ENCODE measurements at places on chromosomes 4 and X.

GRCh38 chr4:149706942-149707341, 108.7 kb downstream of the IQCM start:
- peak; percentile 34 for DNase-seq

DNA sequence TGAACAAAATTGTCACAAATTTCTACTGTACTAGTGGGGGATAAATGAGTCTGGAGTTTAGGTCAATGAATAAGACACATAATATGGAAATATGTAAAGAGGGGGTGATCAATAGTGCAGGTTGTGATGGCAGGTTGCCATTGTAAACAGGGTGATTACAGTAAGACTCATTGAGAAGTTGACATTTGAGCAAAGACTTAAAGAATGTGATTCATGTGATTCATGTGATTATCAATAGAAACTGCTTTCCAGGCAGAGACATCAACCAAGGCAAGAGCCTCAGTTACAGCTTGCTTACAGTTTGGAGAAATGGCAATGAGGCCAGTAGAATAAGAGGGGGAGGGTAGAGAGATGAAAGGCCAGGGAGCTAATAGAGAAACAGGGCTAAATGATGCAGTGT, 45.8 kb upstream of the GIMD1 start:
- DNase-seq, result no peak

DNA sequence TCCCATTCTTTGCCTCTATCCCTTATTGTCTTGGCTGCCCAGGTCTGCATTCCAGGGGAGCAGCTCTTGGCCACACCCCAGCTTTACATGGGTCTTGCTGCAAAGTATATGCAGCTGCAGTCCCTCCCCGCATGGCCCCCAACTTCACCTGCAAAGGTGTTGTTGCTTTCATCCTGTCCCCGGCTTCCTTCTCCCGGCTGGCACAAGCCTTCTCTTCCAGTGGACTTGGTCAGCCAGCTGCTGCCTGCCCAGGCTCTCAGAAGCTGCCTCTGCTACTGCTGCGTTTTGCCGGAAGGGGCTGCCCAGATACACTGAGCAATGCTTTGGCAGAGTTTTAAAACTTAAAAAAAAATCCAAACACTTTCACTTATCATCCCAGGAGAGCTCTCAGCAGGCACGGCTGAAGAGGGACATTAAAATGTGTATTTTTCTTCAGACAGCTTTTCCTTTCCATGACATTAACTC, 121.2 kb upstream of the PDLIM3 start:
- DNase-seq, result no peak

DNA sequence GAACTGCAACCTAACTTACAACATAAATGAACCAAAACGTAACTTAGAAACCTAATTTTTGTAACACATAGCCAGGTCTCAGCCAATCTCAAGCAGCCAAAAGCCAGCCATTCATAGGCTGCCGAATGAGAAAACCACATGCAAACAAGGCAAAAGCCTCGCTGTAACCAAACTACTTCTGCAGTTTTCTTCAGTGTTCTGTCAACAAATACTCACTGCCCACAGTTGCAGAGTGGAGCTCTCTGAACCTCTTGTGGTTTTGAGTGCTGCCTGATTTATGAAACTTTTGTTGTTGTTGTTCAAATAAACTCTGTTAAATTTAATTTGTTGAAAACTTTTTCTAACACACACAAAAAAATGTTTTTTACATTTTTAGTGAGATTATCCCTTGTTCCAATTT, 251.2 kb downstream of the PAPSS1 start:
- no peak for DNase-seq

- no peak for DNase-seq
These were observed 36.8 kb upstream of the IRF2 start for GRCh38 chr4:184511156-184511555.

DNA sequence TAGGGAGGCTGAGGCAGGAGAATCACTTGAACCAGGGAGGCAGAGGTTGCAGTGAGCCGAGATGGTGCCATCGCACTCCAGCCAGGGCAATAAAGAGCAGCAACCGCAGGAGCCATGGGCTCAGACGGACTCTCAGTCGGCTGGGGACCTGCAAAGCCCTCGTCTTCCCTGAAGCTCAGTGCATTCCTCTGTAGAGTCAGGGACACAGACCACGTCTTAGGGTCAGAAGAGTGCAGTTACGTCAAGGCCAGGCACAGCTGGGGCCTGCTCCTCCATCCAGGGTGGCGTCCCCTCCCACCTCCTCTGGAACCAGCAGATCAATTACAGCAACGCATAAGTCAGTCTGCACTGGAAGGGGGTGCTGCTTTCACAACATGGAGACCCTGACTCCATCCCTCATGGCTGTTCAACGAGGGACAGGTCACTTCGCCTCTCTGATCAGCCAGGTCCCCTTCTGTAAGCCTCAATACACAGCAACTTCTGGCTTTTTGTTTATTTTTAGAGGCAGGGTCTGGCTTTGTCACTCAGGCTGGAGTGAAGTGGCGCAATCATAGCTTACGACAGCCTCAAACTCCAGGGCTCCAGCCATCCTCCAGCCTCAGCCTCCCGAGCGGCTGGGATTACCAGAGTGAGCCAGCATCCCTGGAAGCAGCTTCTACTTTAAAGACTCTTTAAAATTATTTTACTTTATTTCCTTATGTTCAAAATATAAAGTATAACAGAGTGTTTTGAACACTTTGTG, 76.4 kb downstream of the ZFYVE28 start:
- no peak for DNase-seq

DNA sequence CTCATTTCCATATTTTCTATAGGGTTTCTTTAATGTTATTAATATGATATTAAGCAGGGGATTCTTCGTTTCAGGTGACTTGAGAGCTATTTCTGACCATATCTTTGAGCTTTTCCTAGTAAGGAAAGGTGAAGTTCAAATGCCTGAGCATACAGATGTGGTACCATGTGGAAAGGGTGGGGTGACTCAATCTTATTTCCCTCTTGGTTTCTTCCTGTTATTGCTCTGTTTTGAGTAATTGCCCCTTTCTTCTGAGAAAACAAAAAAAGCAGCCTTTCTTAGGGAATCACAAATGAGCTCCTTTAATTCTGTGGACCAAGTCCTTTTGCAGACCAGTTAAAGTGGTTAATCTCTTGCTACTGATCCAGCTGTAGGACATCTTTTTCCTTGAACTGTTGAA, 41.0 kb upstream of the AGA start:
- no peak for DNase-seq

DNA sequence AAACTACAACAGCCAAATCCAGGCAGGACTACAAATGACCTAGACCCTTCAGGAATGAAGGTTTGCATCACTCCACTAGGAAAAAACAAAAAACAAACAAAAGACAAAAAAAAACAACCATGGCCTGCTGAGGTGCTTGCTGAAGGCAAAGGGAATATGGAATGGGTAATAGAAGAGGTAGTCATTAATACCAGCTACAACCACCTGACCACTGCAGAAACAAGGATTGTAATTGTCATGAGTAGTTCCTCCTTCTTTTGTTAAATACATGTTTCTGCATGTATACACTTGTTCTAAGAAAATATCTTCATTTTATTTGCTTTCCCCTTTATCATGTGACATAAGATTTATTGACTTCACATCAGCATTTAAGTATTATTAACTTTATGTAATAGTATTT, 409.8 kb upstream of the GRID2 start:
- DNase-seq, result no peak

DNA sequence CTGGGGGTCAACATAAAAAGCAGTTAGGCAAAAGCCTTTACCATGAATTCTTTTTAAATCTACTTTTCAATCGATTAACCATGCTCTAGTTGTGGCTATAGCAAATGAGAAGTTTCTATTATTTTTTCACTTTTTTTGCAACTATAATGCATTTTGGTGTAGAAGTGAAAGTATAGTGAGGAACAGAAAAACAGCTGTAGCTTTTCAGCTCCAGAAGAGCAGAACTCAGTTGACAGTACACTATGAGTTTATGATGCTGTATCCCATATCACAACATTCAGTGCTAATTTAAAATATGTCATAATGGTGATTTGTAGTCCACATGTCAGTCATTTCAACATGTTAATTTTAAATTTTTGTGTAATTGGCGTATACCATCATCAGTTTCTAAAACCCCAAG, 8.7 kb upstream of the MUC7 start:
- DNase-seq, result no peak

- DNase-seq, result no peak
These were observed 153.5 kb upstream of the PJA1 start for GRCh38 chrX:69318651-69319340.

DNA sequence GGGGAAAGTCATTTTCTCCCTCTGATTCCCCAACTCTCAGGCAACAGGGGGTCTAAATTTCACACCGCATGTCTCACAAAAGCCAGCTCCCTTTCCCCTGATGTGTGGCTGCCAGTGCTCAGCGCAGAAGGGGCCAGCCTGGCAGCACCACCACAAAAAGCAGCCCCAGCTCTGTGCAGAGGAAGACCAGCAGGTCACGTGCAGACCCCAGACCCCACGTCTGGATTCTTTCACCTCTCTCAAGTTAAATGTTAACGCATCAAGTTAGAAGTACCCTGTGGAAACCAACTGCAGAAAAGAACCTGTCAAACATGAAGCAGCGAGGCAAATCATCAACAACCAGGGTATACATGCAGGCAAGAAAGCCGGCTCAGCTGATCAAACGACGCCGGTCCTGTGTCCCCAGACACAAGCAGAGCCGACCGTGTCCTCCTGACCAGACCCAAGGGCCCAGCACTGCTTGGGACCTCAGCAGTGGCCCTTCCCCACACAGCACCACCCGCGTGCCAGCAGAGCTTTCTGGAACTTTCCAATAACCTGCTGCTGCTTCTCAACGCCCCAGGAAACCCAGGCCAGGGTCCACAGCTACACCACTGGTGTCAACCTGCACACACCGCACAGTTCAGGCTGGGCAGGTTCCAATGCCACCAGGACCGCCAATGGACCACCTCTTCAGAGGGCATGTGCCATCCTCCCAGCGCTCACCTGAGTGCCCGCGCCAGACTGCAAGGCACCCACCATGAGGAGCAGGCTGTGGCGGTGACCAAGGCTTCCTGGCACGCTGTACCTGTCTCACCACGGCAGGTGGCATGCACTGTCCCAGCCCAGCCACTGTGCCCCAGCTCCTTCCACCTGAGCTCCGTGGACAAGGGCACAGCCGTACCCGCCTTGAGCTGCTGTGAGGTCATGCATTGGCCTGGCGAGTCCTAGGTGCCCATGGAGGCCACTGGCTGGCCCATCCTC, 4.0 kb downstream of the LRPAP1 start:
- no peak for DNase-seq

- no peak for DNase-seq
These were observed 83.0 kb downstream of the MAMLD1 start for GRCh38 chrX:150446151-150446550.

- no peak for DNase-seq
These were observed 169.1 kb upstream of the FTHL17 start for GRCh38 chrX:31240982-31241381.

GRCh38 chr4:95898226-95898625, 58.3 kb downstream of the PDHA2 start:
- DNase-seq, result no peak

DNA sequence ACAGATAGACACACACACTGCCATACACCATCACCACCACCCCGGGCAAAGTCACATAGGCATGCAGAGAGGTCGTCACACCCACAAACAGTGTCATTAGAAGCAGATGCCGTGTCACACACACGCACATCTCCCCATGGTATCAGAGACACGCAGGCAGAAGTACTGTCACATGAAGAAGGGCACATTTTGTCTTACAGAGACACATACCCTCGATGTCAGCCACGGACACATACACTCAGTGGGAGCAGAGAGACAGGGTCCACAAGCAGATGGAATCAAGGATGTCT, 3.3 kb downstream of the NALF2 start:
- DNase-seq, result no peak

DNA sequence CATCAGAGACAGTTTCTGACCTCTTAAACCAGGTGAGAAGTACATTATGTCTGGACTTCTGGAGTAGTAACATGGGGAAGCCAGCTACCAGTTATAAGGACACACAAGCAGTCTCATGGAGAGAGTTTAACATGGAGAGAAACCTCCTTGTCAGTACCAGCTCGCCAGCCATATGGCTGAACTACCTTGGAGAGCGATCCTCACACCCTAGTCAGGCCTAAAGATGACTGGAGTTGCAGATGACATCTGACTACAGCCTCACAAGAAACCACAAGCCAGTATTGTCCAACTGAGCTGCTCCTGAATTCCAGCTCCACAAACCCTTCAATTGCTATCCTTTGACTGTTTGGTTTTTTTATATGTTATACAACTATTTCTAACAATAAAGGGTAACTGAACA, 49.8 kb downstream of the PDHA2 start:
- no peak for DNase-seq

DNA sequence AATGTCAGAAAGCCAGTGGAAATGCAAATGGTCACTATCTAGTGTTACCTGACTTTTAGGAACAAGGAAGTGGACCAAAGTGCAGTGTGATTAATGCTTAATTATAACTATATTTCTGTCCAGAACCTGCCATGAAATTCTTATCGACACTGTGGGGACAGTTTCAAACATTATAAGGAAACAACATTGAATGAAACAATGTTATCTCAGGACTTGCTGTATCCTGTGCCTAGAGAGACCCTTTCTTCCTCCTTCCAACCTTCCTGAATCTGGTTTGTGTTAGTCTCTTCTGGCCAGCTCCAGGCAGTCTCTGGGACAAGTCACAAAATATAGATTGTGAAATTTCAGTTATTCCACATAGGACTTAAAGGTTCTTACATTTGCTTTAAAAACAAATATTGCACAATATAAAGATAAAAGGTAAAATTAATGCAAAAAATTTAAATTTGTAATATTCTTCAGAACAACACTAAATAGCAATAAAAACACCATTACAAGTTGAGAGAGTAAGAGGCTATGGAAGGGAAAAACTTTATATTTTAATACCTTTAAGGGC, 203.4 kb downstream of the ZNF674 start:
- no peak for DNase-seq

- no peak for DNase-seq
These were observed 25.0 kb upstream of the LDOC1 start for GRCh38 chrX:141201962-141202361.

GRCh38 chrX:56281789-56282188, 49.6 kb downstream of the KLF8 start:
- no peak for DNase-seq

GRCh38 chr4:153294631-153295030, 49.9 kb upstream of the MND1 start:
- no peak for DNase-seq

- no peak for DNase-seq
These were observed 35.7 kb downstream of the ADH5 start for GRCh38 chr4:99052902-99053301.

DNA sequence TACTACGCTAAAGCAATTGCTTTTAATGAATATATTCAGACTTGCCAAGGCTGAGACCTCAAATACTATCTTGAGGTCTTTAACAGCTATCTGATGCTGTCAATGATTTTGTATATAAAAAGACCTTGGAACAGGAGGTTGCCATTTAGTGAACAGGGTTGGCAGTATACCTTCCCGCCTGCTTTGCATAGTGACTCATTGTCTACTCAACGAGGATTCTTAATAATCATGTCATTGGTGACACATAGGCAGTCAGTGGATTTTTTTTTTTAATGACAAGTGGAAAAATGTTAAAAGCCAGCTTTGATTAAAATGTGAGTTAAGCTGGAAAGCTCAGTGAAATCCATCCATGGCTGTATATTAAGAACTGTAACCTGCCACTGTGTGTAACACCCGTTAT, 164.0 kb downstream of the ASMT start:
- DNase-seq, result no peak
